ENCODE measurements at places on chromosomes 11 and 22. TPM values are rescaled to one million over a fixed set of nuclear protein-coding genes. Genes with fewer than 3 reads are reported as not detected.

The VSIG10L2 gene
- total RNA-seq: 0.31 TPM

The KRTAP5-6 gene
- total RNA-seq: not detected

The TRPC6 gene
- total RNA-seq: 0.48 TPM

The DAGLA gene
- 7.8 TPM for total RNA-seq

The MAPK8IP1 gene
- total RNA-seq: 23.7 TPM

The SCGB2A2 gene
- total RNA-seq: not detected

- H3K4me1 ChIP-seq: no peaks in the 10 kb centered on the region
- H3K4me3 ChIP-seq: no peak overlapping the region
- no peak overlapping the region for H3K27ac ChIP-seq
- no peak for DNase-seq
- H3K36me3 ChIP-seq: no peaks in the 10 kb centered on the region
Measured at GRCh38 chr22:41030891-41031290, 61.5 kb upstream of the EP300 start.

- H3K36me3 ChIP-seq: no peaks in the 10 kb centered on the region
- no peak overlapping the region for H3K4me3 ChIP-seq
- DNase-seq: no peak
Measured at GRCh38 chr11:48193876-48194275, 22.7 kb upstream of the OR4B1 start.

DNA sequence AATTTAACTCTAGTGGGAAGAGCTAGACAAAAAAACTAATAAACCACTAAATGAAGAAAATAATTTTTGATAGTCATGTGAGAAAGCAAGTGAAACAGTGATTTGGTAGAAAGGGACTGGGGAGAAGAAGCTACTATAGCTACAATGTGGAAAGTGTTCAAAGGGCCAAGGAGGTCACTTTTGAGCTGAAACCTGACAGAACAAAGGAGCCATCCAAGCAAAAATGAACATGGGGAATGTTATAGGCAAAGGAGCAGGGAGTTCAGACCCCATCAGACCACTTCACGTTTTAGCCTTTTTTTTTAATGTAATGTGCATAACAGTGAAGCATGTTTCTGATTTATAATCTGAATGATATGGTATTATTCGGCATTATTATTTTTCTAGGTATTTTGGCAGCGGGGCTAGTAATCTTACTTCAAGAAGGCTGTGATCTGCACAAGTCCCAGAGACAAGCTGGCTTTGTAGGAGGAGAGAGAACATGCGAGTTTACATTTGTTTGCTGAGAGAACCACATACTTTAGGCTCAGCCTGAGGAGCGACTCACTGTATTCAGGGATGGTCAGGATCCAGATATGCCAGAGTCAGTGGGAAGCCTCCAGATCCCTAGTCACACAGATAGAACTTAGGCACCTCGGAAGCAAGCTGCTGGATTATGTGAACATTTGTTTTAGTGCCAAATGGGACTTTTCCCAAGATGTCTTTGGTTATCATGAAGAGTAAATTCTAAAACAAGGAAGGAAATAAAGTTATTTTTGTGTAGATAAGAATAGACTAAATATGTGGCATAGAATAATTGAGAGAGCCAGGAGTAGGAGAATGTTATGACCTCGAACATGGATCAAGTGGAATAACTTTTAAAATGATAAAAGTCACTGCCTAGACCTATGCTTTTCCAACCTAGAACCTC, 118.6 kb downstream of the TRIM44 start:
- no peak for DNase-seq
- no peak overlapping the region for H3K27ac ChIP-seq
- no peak overlapping the region for H3K4me3 ChIP-seq
- H3K4me1 ChIP-seq: peaks cover 16% of the 10 kb centered on the region
- H3K36me3 ChIP-seq: peaks cover 3% of the 10 kb centered on the region

- no peaks in the 10 kb centered on the region for H3K36me3 ChIP-seq
- no peaks in the 10 kb centered on the region for H3K27me3 ChIP-seq
- H3K4me1 ChIP-seq: peaks cover 19% of the 10 kb centered on the region
- DNase-seq: no peak
- H3K4me3 ChIP-seq: peak overlapping the region; percentile 22
Measured at GRCh38 chr11:10322830-10323792, 18.2 kb downstream of the ADM start.

DNA sequence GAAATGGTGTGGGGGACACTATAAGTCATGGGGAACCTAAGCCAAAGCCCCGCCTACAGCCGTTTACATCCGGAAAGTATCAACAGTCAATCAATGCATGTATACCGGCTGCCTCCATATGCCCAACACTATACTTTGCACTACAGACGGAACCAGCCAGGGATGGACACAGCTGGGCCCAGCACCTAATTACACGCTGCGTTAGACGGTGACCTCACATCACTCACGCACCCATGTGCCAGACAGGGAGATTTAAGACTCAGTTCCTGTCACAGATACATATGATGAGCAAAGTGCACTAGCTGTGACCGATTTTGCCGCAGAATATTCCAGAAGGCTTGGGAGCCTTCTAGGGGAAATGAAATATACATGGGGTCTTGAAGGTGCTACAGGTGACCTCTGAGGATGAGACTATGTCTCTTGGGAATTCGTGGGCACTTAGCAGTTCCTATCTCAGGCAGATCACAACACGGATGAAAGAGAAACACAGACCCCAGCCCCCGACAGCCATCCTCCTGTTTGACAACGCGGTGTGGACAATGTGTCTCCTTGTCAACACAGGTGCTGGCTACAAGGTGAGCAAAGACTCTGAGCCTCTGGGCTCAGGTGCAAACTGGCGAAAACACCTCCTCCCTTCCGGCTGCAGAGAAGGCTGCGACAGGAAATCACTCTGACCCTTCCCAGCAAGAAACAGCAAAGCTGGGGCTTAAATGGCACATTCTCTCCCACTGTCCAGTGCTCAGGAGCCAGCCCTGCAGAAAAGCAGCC, 8.0 kb downstream of the AHNAK start:
- no peaks in the 10 kb centered on the region for H3K27me3 ChIP-seq
- peak overlapping the region; percentile 74 for H3K27ac ChIP-seq
- H3K4me3 ChIP-seq: peak overlapping the region; percentile 62
- no peak for DNase-seq
- peaks cover 23% of the 10 kb centered on the region for H3K36me3 ChIP-seq

DNA sequence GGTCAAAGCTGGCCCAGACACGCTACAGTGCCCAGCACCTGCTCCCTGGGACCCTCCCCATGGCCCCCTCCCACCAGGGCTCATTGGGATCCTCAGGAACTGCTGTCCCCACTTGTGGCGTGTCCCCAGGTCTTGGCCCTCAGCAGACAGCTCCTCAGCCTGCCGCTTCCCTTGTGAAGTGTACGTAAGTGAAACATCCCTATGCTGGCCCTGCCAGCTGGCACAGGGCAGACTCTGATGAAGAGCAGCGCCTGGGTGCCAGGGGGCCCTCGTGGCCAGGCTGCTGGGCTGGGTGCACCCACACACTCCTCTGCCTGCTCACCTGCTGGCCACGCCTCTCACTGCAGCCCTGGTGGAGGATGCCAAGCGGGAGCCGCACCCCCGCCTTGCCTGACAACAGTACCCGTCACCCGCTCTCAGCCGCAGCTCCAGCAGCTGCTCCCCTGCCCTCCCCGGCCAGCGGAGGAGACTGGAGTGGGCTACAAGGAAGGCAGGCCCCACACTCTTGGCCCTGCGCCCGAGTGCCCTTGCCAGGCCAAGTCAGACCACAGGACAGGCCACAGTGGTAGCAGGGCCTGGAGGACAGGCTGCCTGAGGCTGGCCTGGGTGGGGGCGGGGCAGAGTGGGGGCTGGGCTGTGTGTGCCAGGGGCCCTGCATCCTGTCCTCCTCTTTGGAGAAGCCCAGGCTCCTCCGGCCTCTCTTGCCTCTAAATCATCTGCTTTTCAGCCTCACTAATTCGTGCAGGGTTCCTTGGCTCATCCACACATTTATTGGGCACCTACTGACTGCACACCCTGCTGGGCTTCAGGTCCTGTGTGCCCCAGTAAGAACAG, 39.5 kb downstream of the IGF2 start:
- DNase-seq: no peak
- H3K27me3 ChIP-seq: no peaks in the 10 kb centered on the region

- H3K4me1 ChIP-seq: peaks cover 6% of the 10 kb centered on the region
- H3K4me3 ChIP-seq: no peak overlapping the region
- H3K27me3 ChIP-seq: no peaks in the 10 kb centered on the region
- H3K36me3 ChIP-seq: peaks cover under 1% of the 10 kb centered on the region
Measured at GRCh38 chr11:14445542-14446530, 53.8 kb downstream of the COPB1 start.

DNA sequence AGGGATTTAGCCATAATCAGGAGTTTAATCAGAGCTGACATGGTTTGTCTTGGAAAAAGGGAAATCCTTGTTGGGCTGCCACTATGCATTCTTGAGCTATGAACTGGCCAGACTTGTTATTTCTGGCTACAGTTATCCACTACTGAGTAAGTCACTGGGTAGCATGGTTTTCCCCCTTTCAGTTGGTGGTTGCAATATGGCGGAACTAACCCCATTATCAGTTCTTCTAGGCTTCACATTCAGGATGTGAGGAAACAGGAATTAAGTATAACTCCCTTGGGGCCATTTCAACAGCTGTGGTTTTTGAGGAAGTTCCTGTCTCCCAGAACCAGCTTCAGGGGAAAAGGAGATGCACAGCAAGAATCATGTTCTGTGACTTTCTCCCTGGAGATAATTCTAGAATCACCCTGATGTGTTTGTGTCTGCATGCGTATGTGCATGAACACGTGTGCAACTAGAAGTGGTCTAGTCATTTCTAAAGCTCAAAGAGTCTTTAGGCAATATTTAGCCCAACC, 103.0 kb upstream of the CD44 start:
- no peak overlapping the region for H3K4me3 ChIP-seq
- no peak for DNase-seq
- no peak overlapping the region for H3K27ac ChIP-seq
- no peaks in the 10 kb centered on the region for H3K36me3 ChIP-seq
- peaks cover 4% of the 10 kb centered on the region for H3K27me3 ChIP-seq

- no peaks in the 10 kb centered on the region for H3K36me3 ChIP-seq
- DNase-seq: no peak
- H3K27ac ChIP-seq: no peak overlapping the region
- H3K4me1 ChIP-seq: peaks cover 9% of the 10 kb centered on the region
Measured at GRCh38 chr11:86360775-86361395, 13.8 kb upstream of the CCDC81 start.

- H3K36me3 ChIP-seq: no peaks in the 10 kb centered on the region
- peaks cover 7% of the 10 kb centered on the region for H3K27me3 ChIP-seq
- peak overlapping the region; percentile 96 for H3K4me3 ChIP-seq
- peak overlapping the region; percentile 92 for H3K27ac ChIP-seq
- peaks cover 19% of the 10 kb centered on the region for H3K4me1 ChIP-seq
- DNase-seq: no peak
Measured at GRCh38 chr11:64305691-64306562, 603 bp downstream of the ESRRA start.

DNA sequence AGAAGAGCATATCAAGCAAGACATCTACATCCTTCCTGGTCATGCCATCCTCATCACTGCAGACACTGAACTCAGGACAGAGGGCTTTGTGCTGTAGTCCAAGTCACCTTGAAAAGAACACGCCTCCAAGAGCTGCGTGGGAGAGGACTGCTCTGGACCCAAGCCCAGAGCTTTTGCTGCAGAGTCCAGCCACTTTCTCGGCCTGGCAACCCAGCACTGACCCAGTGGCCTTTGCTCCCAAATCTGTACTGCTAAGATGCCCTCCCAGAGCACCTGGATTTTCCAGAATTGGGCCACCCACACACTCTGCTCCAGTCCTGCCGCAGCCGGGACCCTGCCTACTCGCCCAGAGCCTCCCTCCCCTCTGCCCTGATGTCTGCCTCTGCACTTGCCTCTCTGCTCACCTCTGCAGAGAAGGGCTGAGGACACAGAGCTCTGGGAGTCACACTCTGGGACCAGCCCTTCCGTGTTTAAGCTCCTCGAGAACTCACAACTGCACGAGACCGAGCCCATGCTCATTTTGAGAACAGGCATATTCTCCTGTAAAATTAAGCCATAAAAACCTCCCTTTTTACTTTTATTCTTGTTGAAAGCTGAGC, 83.8 kb upstream of the CSNK2A3 start:
- peaks cover 26% of the 10 kb centered on the region for H3K27me3 ChIP-seq
- no peak overlapping the region for H3K4me3 ChIP-seq

- DNase-seq: no peak
- no peaks in the 10 kb centered on the region for H3K27me3 ChIP-seq
- peaks cover 10% of the 10 kb centered on the region for H3K4me1 ChIP-seq
Measured at GRCh38 chr11:111770581-111771134, 4.5 kb upstream of the PPP2R1B start.

GRCh38 chr11:17765356-17766072, 30.9 kb downstream of the KCNC1 start:
- peaks cover 29% of the 10 kb centered on the region for H3K4me1 ChIP-seq
- peaks cover 10% of the 10 kb centered on the region for H3K27me3 ChIP-seq
- H3K4me3 ChIP-seq: no peak overlapping the region
- H3K36me3 ChIP-seq: no peaks in the 10 kb centered on the region
- no peak for DNase-seq
- H3K27ac ChIP-seq: no peak overlapping the region

- H3K36me3 ChIP-seq: no peaks in the 10 kb centered on the region
- H3K27ac ChIP-seq: no peak overlapping the region
- peaks cover 5% of the 10 kb centered on the region for H3K27me3 ChIP-seq
- no peak for DNase-seq
Measured at GRCh38 chr11:15878756-15879155, 477.6 kb downstream of the SOX6 start.

- H3K4me3 ChIP-seq: no peak overlapping the region
- H3K36me3 ChIP-seq: no peaks in the 10 kb centered on the region
- no peak overlapping the region for H3K27ac ChIP-seq
- no peak for DNase-seq
- no peaks in the 10 kb centered on the region for H3K4me1 ChIP-seq
Measured at GRCh38 chr22:31378123-31378522, 21.3 kb upstream of the DRG1 start.

Measured in type B pancreatic cell (in vitro differentiated cells).